ENCODE measurements at places on chromosomes 5 and 9.

GRCh38 chr9:136985027-136985602 lies 2.3 kb downstream of the LCNL1 start:
- DNase-seq: no peak

GRCh38 chr5:66628561-66628960 lies 32.4 kb downstream of the MAST4 start:
- no peak for DNase-seq

GRCh38 chr5:125203912-125204311 lies 457.5 kb upstream of the ZNF608 start:
- DNase-seq: no peak

DNA sequence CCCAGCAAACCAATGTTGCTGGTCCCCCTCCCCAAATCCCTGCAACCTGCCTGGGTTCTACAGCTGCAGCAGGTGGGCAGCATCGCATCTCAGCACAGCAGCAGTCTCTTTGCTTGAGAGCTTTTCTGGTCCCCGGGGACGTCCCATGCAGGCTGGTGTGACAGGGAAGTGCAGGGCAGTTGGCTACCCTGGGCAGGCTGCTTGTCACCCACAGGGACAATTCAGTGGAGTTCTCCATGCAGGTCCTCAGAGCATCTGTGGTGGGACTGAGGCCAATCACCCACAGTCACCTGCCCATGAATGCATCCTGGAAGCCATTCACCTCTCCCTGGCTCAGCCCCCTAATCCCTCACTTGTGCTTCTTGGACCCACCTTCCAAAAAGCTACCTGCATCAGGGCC lies 43.9 kb upstream of the SEMA4D start:
- DNase-seq: no peak

DNA sequence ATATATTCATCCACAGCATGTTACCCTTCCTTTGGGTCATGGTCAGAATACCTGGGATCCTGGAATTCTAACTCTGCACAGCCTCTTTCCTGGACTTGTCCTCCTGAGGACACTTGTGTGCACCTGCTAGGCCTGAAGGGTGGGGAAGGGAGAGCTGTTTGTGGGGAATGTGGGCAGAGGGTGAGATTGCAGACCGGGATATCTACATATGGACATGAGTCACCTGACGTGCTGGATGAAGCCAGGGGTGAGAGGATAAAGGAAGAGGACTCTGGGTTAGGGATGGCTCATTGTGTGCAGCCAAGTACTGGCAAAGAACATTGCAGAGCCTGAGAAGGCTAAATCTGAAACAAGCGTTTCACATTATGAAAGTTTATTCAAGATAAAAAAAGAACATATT lies 241.4 kb upstream of the RPS23 start:
- no peak for DNase-seq

DNA sequence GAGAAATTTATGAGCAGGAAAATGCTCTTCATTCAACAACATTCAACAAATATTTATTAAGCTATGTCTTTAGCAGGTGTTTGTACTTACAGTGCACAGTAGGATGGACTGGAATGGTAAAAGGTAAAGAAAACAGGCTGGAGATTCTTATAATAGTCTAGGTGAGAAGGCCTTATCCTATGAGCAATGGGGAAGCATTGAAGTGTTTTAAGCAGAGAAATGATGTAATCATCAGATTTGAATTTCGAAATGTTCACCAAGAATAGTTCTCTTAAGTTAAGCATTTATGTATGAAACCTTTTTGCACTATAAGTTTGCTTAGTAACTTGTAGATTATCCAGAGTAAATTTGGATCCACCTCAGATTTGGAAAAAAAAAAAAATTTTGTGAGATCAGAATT lies 209.3 kb downstream of the NR3C1 start:
- no peak for DNase-seq

DNA sequence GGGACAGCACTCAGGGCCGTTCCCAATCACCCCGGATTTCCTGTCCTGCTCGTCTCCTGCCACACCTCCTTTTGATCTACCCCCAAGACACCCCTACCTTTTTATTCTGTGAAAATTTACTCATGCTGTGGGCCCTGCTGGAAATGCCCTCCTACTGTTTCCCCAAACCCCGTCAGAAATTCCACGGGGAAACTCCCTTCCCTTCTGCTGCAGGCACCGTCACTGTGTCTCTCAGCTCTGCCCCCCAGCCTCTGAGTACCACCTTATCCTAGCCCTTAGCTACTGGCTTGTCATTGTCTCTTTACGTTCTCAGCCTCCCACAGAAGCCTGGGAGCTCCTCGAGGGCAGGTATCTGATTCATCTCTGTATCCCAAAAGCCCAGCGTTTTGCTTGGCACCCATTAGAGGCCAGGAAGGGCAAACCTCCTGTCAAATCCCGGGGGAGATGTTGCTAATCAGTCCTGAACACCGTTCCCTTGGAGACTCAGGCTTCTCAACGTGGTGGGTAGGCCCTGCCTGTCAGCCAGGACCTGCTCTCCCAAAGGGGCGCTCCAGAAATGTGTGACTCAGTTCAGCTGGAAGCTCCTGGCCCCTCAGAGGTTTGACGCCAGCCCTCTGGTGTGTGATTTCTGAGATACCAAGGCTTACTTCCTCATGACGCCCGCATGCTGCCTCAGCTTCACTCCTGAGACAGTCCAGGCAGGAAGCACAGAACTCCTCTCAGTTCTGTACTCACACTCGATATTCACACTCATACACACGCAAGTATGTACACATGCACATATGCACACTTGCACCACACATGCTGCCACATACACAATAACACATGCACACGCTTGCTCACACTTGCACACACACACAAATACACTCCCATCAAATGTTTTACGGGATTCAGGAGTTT lies 50.7 kb upstream of the GRHPR start:
- no peak for DNase-seq

DNA sequence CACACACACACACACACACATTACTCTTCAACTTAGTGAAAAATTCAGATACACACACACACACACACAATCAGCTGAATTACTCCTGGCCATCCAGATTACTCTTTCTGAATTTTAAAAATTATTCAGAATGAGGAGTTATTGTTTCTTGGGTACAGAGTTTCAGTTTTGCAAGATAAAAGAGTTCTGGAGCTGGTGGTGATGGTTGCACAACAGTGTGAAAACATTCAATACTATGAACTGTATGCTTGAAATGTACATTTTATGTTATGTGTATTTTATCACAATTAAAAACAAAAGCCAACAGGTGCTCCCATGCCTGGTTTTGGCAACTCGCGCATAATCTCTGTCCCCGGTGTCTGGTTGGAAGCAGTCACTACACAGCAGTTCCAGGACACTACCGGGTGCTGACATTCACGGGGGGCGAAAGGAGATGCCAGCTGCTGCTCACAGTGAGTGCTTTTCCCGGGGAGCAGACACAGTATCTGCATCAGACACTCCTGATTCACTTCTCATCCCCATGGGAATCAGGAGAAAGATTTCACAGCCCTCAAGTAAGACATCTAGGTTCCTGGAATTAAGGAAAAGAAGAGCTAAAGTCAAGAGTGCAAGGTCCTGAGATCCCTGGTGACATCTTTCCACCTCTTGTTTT lies 55.7 kb downstream of the LHFPL2 start:
- no peak for DNase-seq

GRCh38 chr5:176737746-176738636 lies 72.4 kb upstream of the UNC5A start:
- no peak for DNase-seq

GRCh38 chr5:67240846-67241245 lies 44.2 kb upstream of the CD180 start:
- DNase-seq: no peak

- no peak for DNase-seq
Measured at GRCh38 chr9:92763721-92764380, 782 bp downstream of the BICD2 start.

- no peak for DNase-seq
Measured at GRCh38 chr5:74641735-74642542, 1.4 kb upstream of the ENC1 start.

DNA sequence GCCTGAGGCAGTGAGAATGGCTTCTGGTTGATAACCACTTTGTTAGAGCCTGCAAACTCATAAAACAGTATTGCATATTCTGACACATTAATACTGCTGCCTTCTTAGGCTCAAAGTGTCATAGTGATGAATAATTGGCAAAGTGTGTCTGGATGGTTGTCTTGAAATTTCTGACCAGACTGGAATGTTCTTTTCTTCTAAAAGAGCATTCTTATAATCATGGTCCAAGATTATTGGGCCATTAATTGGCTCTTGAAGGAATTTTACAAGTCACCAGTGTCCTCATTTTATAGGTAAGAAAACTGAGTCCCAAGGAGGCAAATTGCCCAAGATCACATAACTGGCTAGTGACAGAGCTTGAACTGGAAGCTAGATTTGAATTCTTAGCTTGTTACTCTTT lies 111.7 kb downstream of the PCSK1 start:
- no peak for DNase-seq

GRCh38 chr9:126304207-126304970 lies 22.2 kb upstream of the MVB12B start:
- no peak for DNase-seq

DNA sequence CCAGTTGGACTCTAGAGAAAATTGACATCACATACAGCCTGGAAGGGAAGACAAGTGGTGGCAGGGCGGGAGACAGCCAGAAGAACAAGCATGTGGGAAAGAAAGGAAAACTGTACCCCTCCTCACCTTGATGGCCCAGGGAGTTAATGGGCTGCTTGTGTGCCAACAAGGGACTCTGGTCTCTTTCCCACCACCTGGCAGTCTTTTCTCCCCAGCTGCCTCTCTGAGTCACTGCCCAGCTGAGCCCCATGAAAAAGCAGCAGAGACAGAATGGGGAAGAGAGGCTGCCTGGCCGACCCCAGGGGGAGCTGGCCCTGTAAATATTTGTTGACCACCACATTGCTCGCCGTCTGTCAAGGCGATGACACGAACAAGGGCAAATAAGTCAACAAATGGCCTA lies 359.4 kb downstream of the ENC1 start:
- no peak for DNase-seq

DNA sequence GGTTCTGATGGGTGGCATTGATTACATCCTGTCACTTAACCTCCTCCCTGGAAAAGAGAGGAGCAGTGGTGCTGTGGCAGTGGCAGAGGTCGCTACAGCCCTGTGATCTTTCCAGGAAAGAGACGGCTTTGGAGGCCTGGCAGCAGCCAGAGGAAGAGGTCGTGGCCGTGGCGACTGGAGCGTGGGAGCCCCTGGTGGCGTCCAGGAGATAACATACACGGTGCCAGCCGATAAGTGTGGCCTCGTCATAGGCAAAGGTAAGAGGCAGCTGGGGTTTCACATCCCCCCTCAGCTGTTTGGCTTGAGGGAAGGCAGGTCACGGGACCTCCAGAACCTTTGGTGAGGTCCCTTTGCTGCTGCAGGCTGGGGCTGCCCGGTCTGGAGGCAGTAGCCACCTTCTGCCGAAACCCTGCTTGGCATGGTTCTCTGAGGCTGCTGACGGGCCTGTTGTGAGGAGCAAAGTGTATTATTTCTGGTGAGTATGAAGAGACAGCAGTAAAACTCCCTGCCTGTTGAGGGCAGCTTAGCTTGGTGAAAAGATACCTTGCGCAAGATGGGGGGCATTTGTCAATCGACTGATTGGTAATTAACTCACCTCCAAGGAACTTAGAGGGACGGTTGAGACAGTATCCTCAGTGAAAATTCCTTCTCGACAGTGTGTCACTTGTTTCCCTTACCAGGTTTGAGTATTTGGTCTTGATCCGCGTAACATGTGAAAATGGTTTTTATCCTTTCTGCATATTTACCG lies 38.0 kb upstream of the PRDM12 start:
- DNase-seq: no peak

GRCh38 chr5:170885809-170886208 lies 24.0 kb downstream of the RANBP17 start:
- no peak for DNase-seq

- no peak for DNase-seq
Measured at GRCh38 chr5:78738104-78738503, 89.5 kb upstream of the LHFPL2 start.

DNA sequence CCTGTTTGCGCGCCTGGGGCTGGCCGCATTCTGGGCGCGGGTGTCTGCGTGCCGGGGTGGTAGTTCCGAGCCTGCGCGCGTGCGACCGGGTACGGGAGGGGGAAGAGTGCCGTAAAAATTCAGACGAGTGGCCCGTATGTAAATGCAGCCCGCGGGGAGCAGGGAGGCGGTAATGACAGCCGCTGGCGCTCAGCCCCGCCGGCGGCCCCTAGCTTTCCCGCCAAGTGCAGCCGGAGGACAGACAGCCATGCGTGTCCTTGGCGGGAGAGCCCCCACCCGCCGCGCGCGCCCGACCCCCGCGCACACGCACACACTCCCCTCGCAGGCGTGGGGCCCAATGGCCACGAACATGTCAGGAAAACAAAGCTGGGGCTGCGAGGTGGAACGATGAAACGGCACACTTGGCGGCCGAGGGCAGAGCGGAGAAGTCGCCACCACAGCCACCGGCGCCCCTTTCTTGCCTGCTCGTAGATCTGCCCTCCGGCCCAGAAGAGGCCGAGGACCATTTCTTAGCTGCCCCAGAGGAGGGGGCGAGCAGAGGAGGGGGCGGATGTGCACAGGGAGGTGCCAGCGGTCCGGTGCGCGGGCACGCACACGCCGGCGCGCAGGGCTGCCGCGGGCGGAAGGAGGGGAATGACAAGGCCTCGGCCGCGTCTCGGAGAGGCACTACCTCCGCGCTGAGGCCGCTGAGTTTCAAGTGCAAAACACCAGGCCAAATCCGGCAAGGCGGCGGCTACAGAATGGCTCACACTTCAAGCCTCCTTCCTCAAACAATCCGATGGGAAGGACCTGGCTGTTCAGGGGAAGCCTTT lies 208.4 kb downstream of the MEF2C start:
- DNase-seq: no peak

DNA sequence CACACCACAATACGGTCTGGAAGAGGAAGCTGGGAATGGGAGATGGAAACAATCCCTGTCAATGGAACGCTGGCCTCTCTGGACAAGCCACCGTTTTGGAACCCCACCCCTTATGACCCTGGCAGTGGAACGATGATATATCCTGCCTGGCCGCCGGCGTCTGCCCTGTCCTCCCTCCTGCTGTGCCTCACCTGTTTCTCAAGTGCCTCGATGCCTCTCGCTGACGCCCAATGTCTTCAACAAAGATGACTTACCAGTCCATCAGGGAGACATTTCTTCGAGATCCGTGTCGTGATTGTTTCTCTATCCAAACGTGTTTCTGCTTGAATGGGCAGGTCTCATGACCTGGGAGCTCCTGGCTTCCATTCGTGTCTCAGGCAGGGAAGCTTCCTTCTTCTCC lies 476.5 kb downstream of the SPATA31A7 start:
- DNase-seq: no peak

DNA sequence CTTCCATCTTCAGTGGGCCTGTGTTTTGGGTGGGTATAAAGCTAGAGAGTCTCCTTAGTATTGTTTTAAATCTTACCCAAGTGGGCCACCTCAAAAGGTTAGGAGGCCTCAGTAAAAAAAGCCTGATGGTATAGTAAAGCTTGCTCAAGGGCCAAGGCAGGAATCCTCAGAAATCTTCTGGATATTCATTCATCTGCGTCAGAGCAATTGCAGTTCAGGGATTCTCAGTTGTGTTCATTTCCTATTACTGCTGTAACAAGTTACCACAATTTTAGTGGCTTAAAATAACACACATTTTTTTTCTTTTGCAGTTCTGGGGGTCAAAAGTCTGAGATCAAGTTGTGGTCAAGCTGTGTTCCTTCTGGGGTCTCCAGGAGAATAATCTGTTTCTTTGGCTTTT lies 985.5 kb downstream of the TLE4 start:
- no peak for DNase-seq

GRCh38 chr9:95491543-95492320 lies 25.0 kb downstream of the PTCH1 start:
- DNase-seq: no peak

GRCh38 chr5:147818290-147818689 lies 13.2 kb downstream of the SPINK1 start:
- DNase-seq: no peak
